ENCODE measurements at places on chromosomes 7 and 10. TPM values are rescaled to one million over a fixed set of nuclear protein-coding genes. Genes with fewer than 3 reads are reported as not detected.

Gene ITIH5
- 1.5 TPM for total RNA-seq

Gene FAM25C
- 36.4 TPM for total RNA-seq

Gene CHRM2
- not detected for total RNA-seq

Gene FOXI2
- 0.21 TPM for total RNA-seq

Gene YAE1
- total RNA-seq, result 18.1 TPM

Gene INA
- 9.2 TPM for total RNA-seq

Gene TMEM236
- total RNA-seq, result 0.14 TPM

Gene MCMBP
- total RNA-seq, result 44.3 TPM

- no peak for DNase-seq
Observed at GRCh38 chr10:34145715-34146114, 669.4 kb downstream of the PARD3 start.

DNA sequence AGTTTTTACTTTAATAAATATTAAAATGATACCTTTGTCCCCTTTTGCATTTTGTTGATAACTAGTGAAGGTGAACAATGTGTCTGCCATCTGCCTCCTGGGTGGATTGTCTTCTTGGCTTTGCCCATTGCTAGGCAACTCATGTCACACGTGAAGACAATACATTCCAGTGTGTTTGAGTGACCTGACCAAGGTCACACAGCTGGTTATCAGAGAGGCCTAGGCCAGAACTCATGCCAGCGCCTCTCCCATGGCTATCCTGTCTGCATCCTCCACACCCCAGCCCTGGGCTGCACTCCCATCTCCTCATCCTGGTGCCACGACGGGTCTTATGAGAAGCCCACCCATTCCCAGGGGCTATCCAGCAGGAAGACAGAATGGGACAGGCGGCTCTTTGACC lies 108.7 kb downstream of the PLCE1 start:
- no peak for DNase-seq

DNA sequence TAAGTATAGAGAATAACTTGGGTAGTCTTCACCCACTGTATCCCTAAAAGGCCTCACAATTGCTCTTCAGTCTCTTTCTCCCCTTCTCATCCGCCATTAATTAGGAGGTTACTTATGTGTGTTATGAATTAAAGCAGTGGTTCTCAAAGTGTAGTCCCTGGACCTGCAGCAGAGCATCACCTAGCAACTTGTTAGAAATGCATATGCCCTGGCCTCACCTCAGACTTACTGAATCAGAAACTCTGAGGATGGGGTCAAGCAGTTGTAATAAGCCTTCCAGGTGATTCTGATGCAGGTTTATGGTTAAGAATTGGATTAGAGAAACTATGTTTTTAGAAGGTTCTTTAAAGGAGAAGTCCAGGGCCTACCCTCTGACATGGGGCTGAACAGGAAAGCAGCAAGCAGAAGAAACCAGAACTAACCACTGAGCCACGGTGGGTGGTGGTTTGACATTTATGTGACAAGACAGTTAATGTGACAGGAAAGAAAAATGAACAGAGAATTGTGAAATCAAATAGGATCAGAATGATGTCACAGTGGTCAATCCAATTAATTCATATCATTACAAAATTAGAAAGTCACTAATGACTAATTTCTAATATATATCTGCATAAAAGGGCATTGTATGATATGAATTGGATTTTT lies 37.6 kb downstream of the ENTPD1 start:
- no peak for DNase-seq

GRCh38 chr7:118844748-118845147 lies 620.2 kb downstream of the ANKRD7 start:
- DNase-seq, result peak; percentile 5

- DNase-seq, result no peak
Observed at GRCh38 chr7:156604836-156605695, 35.5 kb upstream of the RNF32 start.

GRCh38 chr7:140441519-140441918 lies 37.7 kb downstream of the RAB19 start:
- DNase-seq, result no peak

- DNase-seq, result no peak
Observed at GRCh38 chr7:70635633-70636032, 496.3 kb upstream of the GALNT17 start.

DNA sequence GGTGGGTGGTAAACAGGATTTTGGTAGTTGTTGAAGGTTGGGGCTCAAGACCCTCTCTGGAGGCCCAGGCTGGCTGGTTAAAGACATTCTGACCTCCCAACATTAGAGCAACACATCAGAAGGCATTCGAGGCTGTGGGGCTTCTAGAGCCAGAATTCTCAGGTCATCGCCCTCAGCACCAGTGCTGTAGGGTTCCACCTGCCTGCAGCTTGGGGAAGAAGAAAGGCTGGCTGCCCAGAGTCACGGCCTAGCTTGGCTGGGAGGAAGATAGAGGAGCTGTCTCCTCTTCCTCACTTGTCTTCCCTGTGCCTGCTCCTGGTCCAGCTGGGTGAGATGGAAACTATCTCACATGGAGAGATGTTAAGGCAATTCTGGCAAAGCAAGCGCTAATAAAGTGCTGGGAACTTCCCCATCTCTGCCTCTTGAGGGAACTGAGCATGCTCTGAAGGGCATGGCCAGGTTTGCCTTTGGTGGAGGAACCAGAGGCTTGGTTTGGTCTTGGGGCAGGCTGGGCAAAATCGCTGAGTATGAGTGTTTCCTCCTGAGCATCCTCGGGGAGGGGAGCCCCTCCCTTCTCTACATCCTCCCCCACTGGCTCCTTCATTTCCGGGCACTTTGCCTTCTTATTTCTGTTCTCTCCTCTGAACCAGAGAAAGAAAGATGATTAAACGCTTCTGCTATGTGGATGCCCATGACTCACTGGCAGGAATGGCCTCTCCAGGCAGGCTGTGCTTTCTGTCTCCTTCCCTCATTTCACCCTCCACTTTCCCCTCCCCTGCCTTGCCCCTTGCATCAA lies 509.0 kb upstream of the PODXL start:
- peak; percentile 96 for DNase-seq

DNA sequence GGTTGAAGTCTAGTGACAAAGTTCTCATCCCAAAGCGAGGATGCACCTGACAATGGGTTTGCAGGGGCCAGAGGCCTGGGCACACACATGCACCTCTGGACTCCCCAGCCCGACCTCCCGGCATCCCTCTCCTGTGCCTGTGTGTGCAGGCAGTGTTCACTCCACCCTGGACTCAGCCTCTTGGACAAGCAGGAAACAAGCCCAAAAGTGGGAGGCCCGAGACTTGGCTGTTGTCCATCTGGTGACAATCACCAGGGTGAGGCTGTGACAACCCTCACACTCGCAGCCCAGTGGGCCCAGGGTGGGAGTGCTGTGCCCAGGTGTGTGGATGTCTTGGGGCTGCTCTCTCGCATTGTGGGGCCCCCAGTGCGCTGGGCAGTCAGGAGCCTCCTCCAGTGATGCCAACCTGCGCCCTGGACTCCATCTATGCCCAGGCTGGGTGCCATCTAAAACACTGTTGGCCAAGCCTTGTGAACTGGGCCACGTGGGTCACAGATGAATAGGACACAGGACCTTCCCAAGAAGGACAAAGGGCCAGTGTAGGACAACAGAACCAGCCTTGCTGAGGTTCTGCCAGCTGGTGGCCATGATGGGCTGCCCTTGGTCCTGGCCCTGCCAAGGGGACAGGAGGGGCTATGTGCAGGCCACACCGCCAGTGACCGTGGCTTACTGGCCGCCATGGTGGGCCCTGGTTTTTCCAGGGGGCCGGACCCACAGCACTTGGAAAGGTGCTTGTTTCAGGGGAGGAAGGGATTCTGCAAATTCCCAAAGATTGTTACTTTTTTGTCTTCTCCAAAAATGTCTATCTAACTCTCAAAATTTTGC lies 144.3 kb downstream of the TCERG1L start:
- no peak for DNase-seq

GRCh38 chr7:36972140-36972518 lies 247.8 kb upstream of the AOAH start:
- DNase-seq, result no peak

- DNase-seq, result no peak
Observed at GRCh38 chr7:71937840-71938371, 474.2 kb downstream of the CALN1 start.

GRCh38 chr7:18494406-18494805 lies 1.1 kb upstream of the HDAC9 start:
- no peak for DNase-seq

DNA sequence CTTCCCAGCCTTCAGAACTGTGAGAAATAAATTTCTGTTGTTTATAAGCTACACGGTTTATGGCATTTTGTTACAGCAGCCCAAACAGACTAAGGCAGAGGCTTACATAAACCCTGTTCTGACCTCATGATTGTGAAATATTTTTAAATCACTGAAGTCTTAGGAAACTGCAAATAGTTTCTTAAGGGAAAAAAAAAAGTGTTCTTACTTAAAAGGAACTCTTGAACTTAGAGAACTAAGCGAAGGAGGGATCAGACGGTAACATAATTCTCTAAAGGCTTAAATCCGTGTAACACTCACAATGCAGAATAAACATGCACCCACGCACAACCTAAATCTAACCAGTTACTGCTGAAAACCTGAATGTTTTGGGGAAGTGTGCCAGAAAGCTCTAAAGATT lies 749.1 kb upstream of the LRRTM3 start:
- no peak for DNase-seq
